Naive thymus-derived CD8-positive, alpha-beta T cell (primary cell): ENCODE measurements at places on chromosomes 1 and 21.

DNA sequence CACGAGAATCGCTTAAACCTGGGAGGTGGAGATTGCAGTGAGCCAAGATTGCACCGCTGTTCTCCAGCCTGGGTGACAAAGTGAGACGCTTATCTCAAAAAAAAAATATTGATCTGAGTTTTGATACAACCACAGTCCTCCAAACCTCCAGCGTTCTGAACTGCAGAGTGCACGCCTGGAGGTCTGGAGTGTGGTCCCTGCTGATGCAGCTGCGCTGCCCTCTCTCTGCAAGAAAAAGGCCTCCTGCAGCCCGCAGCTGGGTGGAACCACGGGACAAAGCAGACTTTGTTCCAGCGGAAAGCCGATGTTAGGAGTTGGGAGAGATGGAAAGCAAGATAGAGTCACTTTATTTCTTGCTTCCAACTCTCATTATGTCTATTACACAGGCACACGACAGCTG lies 144.9 kb upstream of the SOD1 start:
- DNase-seq, result no peak

GRCh38 chr1:110519125-110519810 lies at the start of gene KCNA10:
TSS of gene KCNA10 (minus strand) at chr1:110519175. CDS start at chr1:110518787, 388 bp downstream.
- no peak for DNase-seq

- peak; percentile 55 for DNase-seq
Observed at GRCh38 chr1:32893198-32894018, 7.1 kb downstream of the HPCA start.

GRCh38 chr1:176220100-176220689 lies 13.1 kb upstream of the COP1 start:
- DNase-seq, result no peak

- no peak for DNase-seq
Observed at GRCh38 chr1:23865543-23865930, 2.6 kb downstream of the FUCA1 start.

GRCh38 chr1:187415065-187415464 lies 586.3 kb downstream of the PLA2G4A start:
- no peak for DNase-seq

GRCh38 chr1:41249319-41249718 lies 7.2 kb upstream of the SCMH1 start:
- DNase-seq, result no peak

DNA sequence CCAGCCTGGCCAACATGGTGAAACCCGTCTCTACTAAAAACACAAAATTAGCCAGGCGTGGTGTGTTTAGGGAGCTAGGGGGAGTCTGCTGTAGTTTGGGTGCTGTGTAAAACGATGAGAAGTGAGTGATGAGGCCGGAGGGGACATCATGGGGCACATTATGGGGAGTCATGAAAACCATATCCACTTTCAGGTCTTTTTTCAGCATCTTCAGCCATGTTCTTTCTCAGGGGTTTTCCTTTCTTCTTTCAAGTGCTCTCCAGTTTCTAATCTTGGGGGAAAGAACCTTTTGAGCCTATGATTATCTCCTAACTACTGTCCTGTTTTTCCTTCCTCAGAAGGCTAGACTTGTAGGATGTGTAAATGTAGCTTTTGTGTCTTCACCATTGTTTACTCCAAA lies 14.4 kb downstream of the KDM4A start:
- no peak for DNase-seq

DNA sequence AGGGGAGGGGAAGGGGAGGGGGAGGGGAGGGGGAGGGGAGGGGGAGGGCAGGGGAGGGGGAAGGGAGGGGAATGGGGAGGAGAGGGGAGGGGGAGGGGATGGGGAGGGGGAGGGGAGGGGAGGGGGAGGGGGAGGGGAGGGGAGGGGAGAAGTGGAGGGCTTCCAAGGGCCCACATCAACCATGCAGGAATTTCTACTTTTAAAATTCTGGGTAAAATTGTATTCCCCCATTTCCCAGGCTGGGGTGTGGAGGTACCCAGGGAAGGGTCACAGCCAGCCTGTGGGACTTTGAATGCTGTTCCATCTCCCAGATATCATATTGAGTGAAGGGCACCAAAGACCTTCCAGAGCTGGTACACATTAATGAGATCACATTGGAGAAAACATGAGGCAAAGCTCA lies 126.9 kb upstream of the ETS2 start:
- no peak for DNase-seq

DNA sequence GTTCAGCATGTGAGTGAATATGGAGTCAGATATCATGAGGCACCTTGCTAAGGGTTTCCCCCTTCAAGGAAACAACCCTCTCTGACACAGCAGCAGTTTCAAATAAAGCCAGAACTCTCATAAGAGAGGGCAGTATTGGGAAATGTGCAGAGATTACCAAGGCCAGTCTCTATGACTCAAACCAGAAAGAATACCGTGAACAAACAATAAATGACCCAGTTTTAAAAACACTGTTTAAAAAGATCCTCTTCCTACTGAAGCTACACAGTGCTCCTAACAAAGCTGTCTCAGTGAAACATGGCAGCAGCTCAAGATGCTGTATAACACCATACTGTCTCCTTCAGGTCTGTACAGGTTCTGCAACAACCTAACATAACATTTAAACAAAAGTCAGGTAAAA lies 102.6 kb downstream of the KIAA0319L start:
- no peak for DNase-seq

DNA sequence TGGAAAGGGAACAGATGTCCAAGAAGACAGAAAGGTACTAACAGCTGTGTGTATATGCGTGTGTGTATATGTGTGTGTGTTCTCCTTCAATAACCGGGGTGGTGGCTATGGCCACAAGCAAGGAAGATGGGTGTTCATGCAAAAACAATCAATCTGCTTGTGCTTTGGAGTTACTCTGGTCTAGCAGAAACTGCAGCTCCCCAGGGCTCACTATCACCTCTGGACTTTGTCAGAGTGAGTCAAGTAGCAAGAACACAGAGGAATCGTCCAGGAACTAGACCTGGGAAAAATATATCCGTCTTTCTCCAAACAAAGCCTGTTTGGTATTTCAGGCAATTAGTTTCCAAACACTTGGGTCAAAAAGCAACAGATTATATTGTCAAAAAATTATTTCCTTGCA lies 68.6 kb downstream of the GNG12 start:
- DNase-seq, result no peak

DNA sequence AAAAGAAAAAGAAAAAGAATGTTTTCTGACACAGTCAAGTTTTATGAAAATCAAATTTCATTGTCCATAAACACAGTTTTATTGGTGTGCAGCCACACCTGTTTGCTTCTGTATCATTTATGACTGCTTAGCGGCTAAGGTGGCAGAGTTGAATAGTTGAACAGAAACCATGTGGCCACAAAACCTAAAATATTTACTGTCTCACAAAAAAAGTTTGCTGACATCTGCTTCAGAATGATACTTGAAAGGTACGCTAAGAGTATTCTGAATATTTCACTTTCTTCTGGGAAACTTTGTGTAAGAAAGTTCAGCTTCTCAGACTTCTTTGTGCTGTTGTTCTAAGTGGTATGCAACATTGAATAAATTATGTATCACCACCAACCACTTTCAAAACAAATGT lies 6.2 kb downstream of the KCNK1 start:
- no peak for DNase-seq

GRCh38 chr1:58783090-58783992 lies 506 bp downstream of the JUN start:
- peak; percentile 63 for DNase-seq

DNA sequence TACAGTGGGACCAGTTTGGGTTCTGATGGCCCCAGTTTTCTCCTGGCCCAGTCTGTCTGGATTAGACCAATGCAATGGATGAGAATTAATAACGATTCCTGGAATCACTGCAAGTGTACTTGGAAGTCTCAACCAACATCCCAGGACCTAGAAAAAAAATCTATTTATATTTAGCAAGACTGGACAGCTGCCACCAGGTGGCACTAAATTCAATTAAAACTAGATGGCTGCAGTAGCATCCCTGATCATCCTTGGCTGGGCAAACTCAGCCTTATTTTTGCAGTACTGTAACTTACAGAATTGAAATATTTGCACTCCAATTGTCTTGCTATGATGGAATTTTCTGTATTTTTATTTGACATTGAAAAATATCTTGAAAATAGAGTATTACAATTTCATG lies 165.7 kb downstream of the NCAM2 start:
- DNase-seq, result peak; percentile 64

- DNase-seq, result no peak
Observed at GRCh38 chr1:85358702-85359438, 82.4 kb upstream of the BCL10 start.

GRCh38 chr1:64302971-64303370 lies 99.5 kb downstream of the UBE2U start:
- DNase-seq, result no peak

- DNase-seq, result no peak
Observed at GRCh38 chr21:45110873-45111624, 36.7 kb downstream of the ADARB1 start.

GRCh38 chr1:94279038-94279437 lies 41.7 kb upstream of the ARHGAP29 start:
- no peak for DNase-seq

DNA sequence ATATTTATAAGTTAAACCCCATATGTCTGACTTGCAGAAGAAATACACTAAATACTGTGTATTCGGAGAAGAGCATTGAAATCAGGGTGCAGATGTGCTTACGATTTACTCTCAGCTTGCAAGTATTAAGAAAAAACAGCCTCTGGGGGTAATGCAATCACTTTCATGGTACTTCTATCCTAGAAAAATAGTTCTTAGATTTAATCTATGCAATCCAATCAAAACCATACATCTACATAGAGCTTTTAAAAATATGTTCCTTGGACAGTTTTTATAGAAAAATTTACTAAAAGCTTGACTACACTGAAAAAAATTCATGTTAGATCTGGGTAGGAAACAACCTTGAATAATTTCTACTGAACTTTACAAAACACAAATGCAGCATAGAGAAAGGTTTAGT lies 890.3 kb upstream of the ADGRL2 start:
- no peak for DNase-seq

GRCh38 chr1:10415211-10415930 lies 14.9 kb upstream of the CENPS start:
- DNase-seq, result no peak

- no peak for DNase-seq
Observed at GRCh38 chr1:85847356-85847755, 139.1 kb upstream of the ZNHIT6 start.

GRCh38 chr1:54486907-54487306 lies 61.1 kb upstream of the ACOT11 start:
- no peak for DNase-seq

DNA sequence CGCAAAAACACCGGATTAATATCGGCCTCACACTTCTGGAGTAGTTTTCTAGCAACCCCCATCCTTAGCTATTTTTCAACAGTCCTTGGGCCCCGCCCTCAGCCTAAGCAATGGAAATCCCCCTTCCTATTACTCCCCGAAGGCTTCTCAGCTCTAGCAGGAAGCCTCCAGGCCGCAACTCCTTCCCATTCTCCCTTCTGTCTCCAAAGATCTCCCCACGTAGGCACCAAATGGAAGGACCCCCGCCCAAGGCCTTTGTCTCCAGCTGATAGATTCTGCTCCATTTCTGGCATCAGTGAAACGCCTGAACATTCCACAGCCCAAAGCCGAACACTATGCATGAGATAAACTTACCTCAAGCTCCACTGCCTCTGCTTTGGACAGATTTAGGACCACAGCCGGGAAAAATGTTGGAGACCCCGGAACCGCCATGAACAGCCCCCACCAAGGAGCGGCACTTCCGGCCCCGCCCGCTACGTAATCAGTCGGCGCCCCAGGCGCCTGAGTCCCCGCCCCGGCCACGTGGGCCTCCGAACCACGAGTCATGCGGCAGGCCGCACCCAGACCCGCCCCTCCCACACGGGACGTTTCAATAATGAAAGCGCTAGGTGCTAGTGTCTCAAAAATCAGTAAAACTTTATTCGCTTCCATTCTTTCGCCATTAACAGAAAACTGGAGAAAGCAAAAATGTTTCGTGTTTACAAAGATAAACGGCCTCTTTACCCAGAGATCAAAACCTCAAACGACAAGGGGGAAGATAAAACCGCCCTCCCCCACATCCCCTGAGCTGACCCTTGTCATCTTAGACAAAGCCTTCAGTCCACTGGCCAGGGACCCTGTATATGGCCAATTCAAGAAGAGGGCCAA lies at the start of gene NRAS:
TSS of gene NRAS (minus strand) at position 468 of the 867 bp plus-strand sequence. CDS start 611 bp downstream, outside the sequence.
- peak; percentile 94 for DNase-seq

DNA sequence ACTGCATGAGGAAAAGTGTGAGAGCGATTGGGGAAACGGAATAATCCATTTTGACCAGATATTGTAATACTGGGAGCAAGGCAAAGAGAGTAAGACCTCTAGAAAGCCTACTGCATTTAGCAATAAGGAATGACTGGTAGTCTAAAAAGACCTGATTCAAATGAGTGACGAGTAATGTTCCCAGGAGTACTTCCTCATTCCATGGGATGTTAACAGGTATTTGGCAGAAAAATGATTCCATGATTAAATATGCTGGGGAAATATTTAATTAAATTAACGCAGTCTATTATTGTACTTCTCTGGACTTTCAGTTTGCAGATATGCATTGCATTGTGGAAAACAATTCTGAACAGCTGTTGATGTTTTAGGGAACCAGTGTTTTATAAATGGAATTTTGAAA lies 105.5 kb downstream of the RPE65 start:
- DNase-seq, result no peak

DNA sequence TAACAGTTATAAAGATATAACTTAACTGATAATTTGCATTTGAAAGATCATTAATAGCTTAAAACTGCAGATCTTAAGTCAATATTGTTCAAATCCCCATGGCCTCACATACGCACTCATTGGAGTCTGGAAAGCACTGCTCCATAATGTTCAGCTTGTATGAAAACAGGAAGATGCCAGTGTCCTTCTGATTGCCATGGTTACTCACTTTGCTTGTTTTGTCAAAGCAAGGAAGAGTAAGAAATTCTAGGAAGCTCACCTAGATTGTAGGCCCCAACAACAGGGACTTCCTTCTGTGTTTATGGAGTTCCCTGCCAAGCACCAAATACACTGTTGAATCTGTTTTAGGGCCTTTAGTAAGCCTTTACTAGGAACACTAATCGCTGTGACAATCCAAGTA lies 10.9 kb downstream of the GAS5 start:
- no peak for DNase-seq

- DNase-seq, result no peak
Observed at GRCh38 chr21:45873418-45873817, 108.2 kb upstream of the COL6A1 start.

- DNase-seq, result no peak
Observed at GRCh38 chr21:41808094-41808493, 41.2 kb upstream of the RIPK4 start.

DNA sequence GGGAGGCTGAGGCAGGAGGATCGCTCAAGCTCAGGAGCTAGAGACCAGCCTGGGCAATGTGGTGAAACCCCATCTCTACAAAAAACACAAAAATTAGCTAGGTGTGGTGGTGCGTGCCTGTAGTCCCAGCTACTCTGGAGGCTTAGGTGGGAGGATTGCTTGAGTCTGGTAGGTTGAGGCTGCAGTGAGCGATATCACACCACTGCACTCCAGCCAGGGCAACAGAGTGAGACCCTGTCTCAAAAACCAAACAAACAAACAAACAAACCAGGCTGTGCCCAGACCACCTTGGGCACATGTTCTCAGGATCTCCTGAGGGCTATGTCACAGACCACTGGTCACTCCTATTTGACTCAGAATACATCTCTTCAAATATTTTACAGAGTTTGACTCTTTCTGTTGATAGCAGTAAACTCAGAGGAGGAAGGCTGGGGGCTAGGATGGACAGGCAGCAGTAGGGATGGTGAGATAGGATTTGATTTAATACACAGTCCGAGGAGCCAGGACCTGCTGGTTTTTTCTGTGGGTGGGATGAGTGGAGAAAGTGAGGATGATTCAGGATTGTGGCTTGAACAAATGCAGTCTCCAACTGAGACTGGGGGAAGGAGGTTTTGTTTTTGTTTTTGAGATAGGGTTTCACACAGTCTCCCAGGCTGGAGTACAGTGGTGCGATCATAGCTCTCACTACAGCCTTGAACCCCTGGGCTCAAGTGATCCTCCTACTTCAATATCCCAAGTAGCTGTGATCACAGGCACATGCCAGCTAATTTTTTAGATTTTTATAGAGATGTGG lies 46.5 kb downstream of the OLFML3 start:
- DNase-seq, result no peak
